ENCODE measurements at places on chromosomes 16 and 17.
A peak's percentile ranks its signal among the peaks of the same experiment; 100 is the strongest.

GRCh38 chr16:58366247-58367031 is 25.8 kb upstream of the GINS3 start:
- no peak for DNase-seq

GRCh38 chr17:56908001-56908542 is 5.8 kb downstream of the TRIM25 start:
- no peak for DNase-seq

- no peak for DNase-seq
Measured at GRCh38 chr16:86994215-86994614, 323.0 kb downstream of the C16orf95 start.

DNA sequence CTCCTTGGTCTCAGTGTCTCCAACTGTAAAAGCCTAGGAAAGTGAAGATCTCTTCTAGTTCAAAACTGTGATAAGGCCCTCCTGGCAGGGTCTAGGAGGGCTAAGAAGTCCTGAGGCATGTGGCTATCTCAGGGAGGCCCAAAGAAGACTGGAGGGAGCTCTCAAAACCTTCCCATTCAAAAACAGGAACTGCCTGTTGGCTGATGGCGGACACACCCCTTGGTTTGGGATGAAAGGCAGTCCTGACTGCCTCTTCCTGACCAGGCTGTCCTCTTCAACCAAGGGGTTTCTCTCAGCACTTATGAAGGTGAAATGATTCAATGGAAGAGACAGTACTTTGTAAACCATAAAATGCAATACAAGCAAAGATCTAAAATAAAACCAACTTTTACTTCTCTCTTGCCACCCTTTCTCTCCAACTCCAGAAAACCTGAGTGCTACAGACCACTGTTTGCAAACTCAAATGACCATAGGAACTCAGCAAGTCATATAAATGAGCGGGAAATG is 4.7 kb downstream of the ZNF764 start:
- DNase-seq = no peak

- no peak for DNase-seq
Measured at GRCh38 chr17:57109393-57110151, 24.5 kb downstream of the AKAP1 start.

DNA sequence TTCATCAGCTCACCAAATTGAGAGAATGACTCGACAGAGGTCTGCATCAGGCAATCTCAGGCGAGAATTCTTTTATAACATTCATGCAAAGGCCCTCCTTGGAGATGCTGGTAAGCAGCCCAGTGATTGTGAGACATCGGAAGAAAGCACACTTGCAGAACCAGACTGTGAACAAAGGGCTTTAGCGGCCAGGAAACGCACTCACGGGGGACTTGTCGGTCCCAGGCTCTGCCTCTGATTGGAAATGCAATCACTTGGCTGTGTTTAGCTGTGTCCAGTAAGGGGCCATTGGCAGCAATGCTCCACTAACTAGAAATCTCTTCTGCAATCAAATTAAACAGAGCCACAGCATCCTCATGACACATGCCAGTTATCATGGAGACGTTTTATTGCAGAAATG is 226.7 kb upstream of the CDH13 start:
- DNase-seq = no peak

GRCh38 chr16:71564335-71564967 is 12.4 kb downstream of the TAT start:
- DNase-seq = no peak

DNA sequence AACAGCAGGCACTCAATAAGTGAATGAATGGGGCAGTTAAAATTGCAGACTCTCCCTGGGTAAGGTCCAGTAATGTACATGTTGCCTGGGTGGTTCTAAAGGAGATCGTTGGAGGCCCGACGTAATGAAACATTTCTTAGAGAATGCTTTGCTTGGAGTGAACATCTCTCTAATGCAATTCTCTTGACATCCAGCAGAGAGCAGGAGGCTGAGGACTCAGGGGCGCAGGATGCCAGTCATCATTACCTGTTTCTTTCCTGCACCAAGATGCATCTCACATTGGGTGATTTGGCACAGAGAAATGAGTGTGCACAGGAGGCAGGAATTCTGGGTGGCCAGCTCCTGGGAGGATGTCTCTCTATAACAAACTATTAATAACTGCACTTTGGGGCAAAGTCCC is 130.3 kb upstream of the RBBP6 start:
- DNase-seq = no peak

DNA sequence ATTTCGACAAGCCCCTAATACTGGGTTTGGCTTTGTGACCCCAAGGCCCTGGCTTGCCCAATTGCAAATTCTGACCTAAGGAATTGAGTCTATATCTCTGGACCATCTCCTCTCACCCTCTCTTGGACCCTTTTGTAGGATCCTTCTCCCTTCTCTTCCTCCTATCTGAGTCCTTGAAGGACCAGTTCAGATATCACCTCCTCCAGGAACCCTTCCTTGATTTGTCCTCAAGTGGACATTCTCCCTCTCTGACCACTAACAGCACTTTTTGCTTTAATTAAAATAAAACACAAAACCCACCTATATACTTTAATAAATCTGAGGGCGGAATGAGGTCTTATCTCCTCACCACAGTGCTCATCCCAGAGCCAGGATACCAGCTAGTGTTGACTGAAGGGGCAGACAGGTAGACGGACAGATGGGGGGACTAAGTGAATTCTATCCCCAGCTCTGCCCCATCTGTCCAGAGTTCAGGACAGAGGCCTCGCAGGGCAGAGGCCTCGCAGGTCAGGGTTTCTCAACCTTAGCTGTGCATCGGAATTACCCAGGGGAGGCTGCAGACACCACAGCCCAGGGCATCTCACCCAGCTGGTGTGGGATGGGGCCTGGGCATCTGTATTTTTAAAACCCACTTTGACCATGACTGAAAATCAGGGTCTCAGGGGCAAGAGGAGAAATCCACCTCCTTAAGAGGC is 9.1 kb downstream of the PLCD3 start:
- no peak for DNase-seq

GRCh38 chr17:67067571-67068482 is 23.5 kb downstream of the CACNG1 start:
- no peak for DNase-seq

DNA sequence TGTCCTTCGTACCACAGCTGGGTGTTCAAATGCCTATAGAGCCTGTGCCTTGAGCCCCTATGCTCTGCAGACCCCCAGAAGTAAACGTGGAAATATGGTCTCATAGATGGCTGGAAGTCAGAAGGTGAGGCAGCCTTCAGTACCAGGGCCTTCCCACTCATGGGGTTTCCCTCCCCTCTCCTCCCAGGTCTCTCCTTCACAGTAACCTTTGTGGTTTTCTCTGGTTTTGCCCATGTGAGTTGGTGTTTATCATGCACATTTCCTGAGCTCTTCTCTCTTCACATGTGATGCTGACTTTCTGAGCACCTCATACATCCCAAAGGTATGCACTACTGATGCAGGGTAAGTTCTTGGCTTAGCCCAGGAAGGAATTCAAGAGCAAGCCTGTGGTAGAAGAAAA is 35.4 kb downstream of the TMEM114 start:
- DNase-seq = no peak

- no peak for DNase-seq
Measured at GRCh38 chr17:59107306-59107670, 608 bp upstream of the TRIM37 start.

DNA sequence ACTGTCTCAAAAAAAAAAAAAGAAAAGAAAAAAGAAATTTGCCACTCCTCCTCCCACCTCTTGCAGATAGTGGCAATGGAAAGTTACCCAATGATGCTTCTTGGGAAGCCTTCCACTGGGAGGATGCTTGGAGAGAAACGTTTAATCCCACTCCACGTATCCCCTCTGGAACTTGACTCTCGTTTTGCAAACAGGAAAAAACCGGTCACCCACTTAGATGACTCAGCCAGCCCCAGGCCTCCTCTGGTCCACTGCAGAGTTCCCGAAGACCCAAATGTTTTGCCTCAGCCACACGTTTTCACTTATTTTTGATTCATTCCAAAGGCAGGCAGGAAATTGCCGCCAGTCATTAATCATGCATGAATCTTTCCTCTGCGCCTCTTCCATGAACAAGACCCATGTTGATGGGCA is 9.3 kb upstream of the TNFRSF17 start:
- DNase-seq = no peak

GRCh38 chr17:73068322-73069153 is 23.9 kb downstream of the SLC39A11 start:
- DNase-seq = no peak

DNA sequence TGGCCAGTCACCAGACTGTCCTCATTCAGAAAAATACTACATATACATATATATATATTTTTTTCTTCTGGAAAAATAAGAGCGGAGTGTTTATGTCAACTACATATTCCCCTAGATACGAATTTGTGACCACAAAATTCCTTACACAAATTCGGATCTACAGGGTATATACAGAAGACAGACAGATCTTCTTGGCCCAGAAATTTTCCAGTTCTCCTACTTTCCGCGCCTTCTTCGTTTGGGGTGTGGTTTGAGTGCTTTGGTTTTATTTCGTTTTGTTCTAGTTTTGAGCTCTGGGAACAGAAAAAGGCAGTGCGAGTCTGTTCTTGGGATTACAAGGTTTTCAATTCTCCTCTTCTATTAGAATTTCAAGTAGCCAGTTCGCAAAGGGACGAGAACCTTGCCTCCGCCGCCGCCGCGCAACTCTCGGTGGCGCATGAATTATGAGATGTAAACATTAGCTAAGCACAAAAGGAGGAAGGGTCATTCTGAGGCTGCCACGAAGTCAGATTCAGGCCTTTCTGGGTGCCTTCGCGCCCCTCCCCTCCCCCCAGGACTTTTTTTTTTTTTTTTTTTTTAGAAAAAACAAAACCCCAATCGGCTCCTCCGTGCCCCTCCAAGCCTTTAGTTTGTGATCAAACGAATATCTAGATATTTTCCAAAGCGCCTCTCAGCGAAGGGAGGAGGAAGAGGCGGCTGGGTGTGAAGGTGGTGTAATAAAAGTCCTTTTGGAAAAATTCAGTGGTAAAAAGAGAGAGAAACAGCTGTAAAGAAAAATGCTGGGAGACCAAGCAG is 1.8 kb upstream of the HOXB4 start:
- DNase-seq = no peak

- DNase-seq = peak; percentile 70
Measured at GRCh38 chr17:35449371-35449931, 885 bp upstream of the SLFN13 start.

DNA sequence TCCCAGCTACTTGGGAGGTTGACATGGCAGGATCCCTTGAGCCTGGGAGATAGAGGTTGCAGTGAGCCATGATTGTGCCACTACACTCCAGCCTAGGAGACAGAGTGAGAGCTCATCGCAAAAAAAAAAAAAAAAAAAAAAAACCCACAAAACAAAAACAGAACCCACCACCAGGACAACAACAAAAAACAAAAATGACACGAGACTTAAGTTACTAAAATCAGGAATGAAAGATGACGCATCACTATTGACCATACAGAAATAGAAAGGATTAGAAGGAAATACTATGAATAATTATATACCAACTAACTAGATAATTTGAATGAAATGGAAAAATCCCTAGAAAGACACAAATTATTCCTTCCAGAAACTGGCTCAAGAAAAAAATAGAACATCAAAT is 432.4 kb upstream of the PMFBP1 start:
- no peak for DNase-seq

DNA sequence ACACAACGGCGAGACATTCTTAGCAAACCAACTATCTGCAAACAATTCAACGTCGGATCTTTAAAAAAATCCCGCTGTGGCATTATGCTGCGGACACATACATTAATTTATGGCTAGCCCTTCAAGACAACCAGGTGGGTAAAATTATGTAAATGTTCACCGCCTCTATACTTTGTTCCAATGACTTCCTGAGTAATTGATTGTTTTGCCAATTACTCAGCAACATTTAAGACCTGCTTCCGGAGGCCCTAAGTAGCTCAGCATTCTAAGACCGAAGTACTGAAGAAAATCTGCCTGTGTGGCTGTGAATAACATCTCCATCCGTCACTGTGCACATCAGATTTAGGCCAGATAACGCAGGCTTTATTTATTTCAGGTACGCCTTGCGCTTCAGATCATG is 23.3 kb downstream of the QPRT start:
- DNase-seq = no peak

- no peak for DNase-seq
Measured at GRCh38 chr17:9212376-9213302, 191.3 kb downstream of the NTN1 start.

- no peak for DNase-seq
Measured at GRCh38 chr17:80984749-80985148, 6.9 kb upstream of the CHMP6 start.

DNA sequence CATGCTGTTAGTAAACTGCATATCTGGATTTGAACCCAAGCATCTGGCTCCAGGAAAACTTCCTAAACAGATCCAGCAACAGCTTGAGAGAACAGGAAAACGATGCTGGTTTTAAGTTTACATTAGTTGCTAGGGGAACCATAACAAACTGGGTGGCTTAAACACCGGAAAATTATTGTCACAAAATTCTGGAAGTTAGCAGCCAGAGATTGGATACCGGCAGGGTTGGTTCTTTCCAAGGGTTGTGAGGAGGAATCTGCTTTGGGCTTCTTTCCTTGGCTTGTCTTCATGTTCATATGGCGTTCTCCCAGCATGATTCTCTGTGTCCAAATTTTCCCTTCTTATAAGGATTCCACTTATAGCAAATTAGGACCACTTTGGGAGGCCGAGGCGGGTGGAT is 276.9 kb upstream of the TOM1L1 start:
- no peak for DNase-seq

DNA sequence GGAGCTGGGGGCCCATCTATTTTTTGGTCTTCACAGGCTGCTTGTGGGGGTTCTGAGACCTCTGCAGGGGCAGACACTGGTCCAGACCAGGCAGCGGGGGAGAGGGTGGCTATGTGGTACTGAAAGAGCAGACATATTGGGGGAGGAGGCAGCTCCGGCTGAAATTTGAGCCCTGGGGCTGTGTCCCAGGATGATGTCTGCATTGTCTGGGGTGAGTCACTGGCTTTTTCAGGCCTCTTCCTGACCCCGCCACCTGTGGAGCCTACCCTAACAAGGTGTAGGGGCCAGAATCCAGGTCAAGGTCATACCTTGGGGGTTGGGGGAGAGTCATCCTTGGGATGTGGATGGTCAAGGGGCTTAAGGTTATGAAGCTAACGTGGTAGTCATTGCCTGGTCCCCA is 2.4 kb downstream of the CORO6 start:
- DNase-seq = no peak

GRCh38 chr17:29948448-29949215 is 7.2 kb downstream of the EFCAB5 start:
- DNase-seq = no peak

- no peak for DNase-seq
Measured at GRCh38 chr17:76866774-76867577, 1.2 kb upstream of the MGAT5B start.

DNA sequence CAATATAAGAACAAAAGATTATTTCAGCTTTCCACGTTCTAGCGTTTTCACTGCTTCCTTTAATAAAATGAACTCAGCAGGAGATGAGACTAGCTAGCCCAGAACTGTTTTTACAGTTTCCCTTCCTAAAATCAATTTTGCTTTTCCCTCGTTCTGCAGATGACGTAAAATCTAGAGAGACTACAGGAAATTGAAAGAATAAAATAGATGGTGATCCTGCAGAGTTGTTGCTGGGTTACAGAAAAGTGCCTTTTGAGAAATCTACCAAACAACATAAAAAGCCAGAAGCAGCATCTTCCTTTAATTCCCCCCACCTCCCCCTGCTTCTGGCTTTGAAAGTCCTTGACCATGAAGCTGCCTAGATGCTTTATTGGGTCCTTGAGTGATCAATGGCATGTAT is 96.8 kb upstream of the CLEC3A start:
- DNase-seq = no peak

GRCh38 chr17:50201276-50201854 is at the start of gene COL1A1:
COL1A1 (minus strand) TSS chr17:50201631; CDS start chr17:50201513, 118 bp downstream.
- peak; percentile 70 for DNase-seq

GRCh38 chr16:8872967-8873865 is 4.4 kb upstream of the CARHSP1 start:
- DNase-seq = no peak
